ENCODE measurements at places on chromosomes 13 and 19.

GRCh38 chr19:45591004-45591637, 6.5 kb upstream of the OPA3 start:
- no peak for DNase-seq

DNA sequence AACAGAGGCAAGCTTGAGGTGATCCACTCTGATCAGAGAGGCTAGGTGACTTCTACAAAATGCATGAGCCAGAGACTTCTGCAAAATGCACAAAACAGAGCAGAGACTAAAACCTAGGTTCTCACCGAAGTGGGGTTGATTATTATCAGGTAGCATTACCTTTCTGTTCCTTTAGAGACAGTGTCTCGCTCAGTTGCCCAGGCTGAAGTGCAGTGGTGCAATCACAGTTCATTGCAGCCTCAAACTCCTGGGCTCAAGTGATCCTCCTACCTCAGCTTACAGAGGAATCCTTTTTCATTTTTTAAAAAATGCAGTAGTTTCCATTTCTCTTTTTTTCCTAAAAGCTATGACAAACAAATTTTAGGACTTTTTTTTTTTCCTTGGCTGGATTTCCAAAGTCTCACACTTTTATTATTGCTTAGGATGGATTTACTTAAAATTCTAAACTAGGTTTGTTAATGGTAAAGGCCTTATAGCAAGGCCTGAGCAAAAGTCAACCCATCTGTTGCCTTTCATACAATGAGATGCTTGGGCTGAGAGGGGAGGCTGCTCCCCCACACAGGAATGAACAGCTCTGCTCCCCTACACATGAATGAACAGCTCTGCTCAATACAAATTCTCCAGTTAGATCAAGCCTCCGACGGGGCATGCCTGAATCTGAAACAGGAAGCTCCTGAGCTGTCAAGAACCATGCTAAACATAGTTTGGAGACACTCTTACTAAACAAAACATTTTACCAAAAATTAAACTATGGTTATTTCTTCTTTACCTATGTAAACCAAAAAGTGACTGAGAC, 18.8 kb upstream of the TNFRSF19 start:
- DNase-seq: no peak

DNA sequence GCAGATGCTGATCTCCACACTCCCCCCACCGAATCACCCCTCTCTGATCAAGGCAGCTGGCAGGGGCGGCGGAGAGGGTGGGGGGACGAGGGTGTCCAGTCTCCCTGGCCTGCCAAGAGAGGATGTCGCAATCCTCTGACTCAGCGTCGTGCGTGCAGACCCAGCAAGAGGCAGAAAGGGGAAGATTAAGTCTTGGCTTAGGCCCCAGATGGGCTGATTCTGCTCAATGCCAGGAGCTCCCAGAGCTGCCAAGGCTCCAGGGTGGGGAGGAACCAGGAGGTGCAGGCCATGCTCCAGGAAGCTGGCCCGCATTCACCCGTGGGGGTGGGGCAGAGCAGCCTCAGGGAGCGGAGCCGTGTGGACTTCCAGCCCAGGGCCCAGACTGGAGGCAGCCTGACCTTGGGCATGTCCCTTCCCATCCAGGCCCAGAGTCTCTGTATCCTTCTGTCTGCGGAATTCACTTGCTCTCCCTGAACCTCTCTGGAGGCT, 6.6 kb upstream of the BCL3 start:
- DNase-seq: peak; percentile 97

DNA sequence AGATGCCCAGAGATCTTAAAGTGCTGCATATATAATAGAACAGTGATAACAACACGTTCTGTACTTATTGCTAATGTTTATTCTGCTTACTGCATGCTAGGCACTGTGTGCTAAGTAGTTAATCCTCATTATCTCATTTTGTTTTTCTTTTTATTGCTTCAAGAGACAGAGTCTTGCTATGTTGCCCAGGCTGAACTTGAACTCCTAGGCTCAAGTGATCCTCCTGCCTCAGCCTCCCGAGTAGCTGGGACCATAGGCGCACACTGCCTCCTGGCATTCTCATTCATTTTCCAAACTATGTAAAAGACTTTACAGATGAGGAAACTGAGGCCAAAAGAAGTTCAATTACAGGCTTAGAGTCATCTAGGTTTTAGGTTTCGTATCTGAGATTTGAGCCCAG, 548.4 kb downstream of the GPC6 start:
- no peak for DNase-seq

Data from LNCaP clone FGC (cell line).